ENCODE measurements at places on chromosomes 5 and 9.

GRCh38 chr9:134223091-134223490 lies 58.7 kb upstream of the RNU6ATAC start:
- no peak for DNase-seq

- DNase-seq = no peak
These were observed 285.2 kb downstream of the SMARCA2 start for GRCh38 chr9:2300325-2300724.

DNA sequence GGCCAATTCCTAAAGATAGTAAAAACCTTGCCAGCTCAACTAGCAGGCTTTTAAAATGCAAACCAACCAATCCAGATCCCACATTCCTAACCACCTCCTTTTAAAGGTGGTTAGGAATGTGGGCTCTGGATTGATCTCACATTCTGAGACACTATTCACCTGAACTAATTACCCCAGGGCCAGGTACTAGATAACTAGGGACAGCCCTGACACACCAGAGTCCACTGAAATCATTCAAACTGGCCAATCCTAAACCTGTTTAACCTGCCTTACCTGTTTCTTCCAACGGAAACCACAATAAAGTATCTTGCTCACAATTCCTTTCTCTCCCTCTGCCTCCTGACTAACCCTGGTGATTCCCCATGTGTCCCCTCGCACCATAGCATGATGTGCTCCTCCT lies 168.3 kb upstream of the DMAC1 start:
- peak; percentile 86 for DNase-seq

- DNase-seq = no peak
These were observed 68.8 kb upstream of the ABL1 start for GRCh38 chr9:130766021-130766926.

GRCh38 chr5:4384649-4385048 lies 755.5 kb upstream of the ADAMTS16 start:
- DNase-seq = no peak

- peak; percentile 2 for DNase-seq
These were observed 384.3 kb downstream of the YTHDC2 start for GRCh38 chr5:113897748-113898147.

DNA sequence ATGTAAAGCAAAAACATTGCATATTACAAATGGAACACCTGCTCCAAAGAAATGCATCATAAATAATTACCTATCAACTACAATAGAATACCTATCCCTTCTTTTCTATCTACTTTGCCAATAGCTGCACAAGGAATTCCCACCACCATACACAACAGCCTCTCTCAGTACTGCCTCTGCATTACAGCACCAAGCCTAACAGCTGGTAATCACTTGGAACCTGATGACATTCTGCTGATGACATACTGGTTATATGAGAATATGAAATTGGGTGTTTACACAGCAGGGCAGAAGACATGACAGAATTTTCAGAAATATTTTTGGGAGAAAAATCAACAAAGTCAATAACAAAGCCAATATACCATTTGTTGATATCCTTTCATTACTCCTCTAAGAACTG lies 43.2 kb downstream of the PSMB7 start:
- DNase-seq = no peak

DNA sequence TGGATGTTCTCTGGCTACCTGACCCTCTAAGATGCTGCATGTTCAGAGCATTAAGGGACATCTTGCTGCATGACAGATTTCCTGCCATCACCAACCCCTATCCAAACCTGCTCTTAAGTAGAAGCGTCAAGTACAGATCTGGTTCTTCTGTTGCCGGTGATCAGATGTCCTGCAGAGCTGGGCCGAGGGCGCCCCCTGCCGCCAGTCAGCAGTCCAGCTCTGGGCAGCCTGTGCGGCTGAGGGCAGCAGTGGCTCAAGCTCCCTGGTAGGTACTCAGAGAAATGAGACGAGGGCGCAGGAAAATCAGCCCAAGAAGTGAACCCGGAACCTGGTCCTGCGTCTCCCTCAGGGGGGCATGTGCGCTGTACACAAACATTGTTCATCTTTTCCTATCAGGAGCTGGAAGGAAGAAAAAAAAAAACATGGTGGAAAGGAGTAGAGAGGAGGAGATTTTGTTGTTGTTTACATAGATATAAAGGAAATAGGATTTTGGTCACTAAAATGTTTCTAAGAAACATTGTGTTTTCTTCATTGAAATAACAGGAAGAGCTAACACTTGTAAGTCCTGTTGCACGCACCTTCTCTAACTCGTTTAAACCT lies 95.8 kb downstream of the CFAP90 start:
- peak; percentile 20 for DNase-seq

DNA sequence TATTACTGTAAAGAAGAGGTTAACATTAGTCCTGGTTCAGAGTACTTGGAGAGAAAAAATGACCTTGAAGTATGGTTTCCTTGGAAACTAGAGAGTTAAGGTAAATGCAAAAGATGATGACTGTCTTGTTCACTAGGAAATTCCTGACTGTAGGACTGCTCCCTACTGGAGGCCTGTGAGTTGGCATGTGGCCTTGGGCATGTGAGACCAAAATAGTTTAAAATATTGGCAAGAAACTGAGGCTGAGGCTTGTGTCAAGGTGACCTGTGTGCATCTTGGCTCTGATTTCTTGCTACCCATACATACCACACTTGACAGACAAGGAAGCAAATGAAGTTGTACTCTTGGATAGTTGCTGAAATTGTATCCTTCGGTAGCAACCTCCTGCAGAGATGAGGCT lies 96.5 kb downstream of the TARS1 start:
- no peak for DNase-seq

DNA sequence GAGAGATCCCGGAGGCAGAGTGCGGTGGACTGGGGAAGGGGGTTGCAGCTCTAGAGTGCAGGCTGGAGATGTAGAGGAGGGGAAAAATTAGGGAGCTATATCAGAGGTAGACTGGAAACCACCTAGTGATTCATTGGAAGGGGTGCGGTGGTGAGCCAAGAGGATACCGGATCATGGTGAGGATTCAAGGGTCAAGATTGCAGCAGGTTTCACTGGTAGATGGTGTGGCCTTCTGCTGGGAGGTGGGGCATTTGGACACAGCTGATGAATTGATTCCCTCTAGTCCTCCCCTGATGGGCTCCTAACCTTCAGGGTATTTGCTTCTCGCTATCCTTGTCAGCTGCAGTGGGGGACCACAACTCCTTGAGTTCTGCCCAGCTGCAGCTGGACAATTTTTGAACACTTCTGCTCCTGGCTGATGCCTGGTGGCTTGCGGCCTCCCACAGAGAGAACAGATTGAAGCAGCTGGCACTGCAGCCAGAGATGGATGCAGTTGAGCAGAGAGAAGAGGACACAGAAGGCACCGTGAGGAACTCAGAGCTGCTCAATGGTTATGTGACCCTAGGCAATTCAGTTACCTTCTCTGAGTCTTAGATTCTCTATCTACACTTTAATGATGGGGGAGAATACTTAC lies 134.4 kb upstream of the ABCA1 start:
- peak; percentile 44 for DNase-seq

- DNase-seq = no peak
These were observed 24.6 kb downstream of the DYNC2I2 start for GRCh38 chr9:128632066-128632465.

GRCh38 chr9:69463497-69464068 lies 138.6 kb downstream of the ENTREP1 start:
- DNase-seq = no peak

- no peak for DNase-seq
These were observed 265.3 kb downstream of the FSTL4 start for GRCh38 chr5:133347039-133347438.

DNA sequence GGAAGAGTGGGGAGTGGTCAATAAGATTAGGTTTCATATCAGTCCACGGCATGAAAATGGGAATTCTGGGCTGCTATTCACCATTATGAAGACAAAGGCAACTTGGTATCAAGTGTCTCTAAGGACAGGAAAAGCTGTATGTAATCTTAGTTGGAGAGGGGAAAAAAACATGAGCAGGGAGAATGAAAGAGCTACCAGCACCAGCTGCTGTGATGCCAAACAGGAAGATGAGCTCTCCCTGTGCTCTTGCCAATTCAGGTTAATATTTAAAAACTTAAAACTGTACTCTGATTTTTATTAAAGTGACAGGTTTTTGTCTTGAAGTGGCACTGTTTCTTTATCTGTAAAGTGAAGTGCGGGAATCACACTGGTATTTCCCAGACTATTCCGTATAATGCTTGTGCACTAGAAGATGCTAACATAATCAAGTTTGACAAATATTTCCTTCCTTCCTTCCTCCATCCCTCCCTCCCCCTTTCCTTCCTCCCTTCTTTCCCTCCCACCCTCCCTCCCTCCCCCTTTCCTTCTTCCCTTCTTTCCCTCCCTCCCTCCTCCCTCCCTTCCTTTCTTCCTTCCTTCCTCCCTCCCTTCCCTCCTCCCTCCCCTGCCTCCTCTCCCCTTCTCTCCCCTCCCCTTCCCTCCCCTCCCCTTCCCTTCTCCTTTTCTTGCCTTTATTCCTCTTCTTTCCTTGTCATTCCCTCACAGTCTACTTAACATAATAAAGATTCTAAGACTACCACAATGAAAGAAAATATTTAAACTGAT lies 1383.0 kb upstream of the C9orf72 start:
- DNase-seq = no peak

GRCh38 chr5:122192497-122193496 lies 63.5 kb downstream of the ZNF474 start:
- DNase-seq = peak; percentile 55

- DNase-seq = peak; percentile 70
These were observed 49.3 kb upstream of the ZNF366 start for GRCh38 chr5:72556351-72557166.

GRCh38 chr5:112870966-112871365 lies 9.9 kb downstream of the SRP19 start:
- no peak for DNase-seq

DNA sequence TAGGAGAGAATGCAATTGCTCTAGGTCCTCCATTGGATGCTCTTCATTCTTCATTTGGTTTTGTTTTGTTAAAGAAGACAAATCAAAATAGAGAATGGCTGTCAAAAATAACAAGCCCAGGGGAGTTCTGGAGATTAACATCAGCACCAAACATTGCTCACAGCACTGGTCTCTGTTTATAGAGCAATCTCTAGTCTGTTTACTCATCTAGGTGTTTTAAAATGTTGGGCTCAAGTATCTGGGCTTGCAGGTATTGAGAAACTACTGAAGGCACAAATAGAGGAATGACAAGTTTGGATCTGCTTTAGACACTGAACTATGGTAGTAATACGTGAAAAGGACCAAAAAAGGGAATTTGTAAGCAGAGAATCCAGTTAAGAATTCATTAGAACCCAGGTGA lies 77.0 kb upstream of the TMC1 start:
- DNase-seq = no peak

GRCh38 chr5:124591583-124591982 lies 154.9 kb downstream of the ZNF608 start:
- no peak for DNase-seq

GRCh38 chr5:122312591-122313406 lies 762 bp downstream of the SNCAIP start:
- DNase-seq = peak; percentile 48

- DNase-seq = no peak
These were observed 22.0 kb upstream of the WNK2 start for GRCh38 chr9:93161786-93162562.

GRCh38 chr5:76667495-76667894 lies 44.3 kb upstream of the F2RL2 start:
- DNase-seq = no peak

DNA sequence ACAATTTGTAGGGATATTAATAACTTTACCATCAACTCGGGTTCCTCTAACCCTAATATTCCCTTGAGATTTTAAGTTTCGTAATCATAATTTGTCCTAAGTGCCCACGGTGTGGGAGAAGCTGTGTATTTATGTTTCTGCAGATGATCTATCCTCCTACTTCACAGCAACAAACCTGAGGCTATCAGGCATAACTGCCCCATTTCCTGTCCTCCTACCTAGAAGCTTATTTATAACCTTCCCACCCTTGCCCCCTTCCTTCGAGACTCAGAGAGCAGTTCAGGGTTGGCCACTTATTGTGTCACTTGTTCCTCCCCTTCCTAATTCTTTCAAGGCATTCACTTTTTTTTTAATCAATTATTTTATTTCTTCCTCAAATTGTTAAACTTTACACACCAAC lies 29.6 kb upstream of the LCP2 start:
- DNase-seq = no peak

GRCh38 chr9:86126998-86127972 lies 27.9 kb upstream of the GOLM1 start:
- DNase-seq = peak; percentile 94

GRCh38 chr5:54882101-54882500 lies 103.3 kb downstream of the ESM1 start:
- DNase-seq = no peak

GRCh38 chr5:165139262-165139661 lies 1633.8 kb downstream of the MAT2B start:
- no peak for DNase-seq

GRCh38 chr9:107260437-107261081 lies 22.5 kb upstream of the RAD23B start:
- no peak for DNase-seq

DNA sequence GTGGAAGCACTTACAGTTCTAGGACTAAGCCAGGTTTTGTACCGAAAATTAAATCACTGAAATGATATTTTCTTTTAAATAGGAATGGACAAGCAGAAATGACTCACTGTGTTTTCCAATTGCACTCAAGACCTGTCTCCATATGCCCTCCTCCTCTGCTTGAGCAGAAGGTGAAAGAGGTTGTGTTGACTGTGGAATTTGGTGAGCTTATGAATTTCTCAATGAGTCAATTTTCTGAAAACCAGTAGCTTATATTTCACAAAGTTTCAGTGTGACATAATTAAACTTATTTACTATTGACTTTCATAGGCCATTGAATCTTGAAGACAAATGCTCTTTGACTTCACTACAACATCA lies 249.9 kb downstream of the NPR3 start:
- no peak for DNase-seq

DNA sequence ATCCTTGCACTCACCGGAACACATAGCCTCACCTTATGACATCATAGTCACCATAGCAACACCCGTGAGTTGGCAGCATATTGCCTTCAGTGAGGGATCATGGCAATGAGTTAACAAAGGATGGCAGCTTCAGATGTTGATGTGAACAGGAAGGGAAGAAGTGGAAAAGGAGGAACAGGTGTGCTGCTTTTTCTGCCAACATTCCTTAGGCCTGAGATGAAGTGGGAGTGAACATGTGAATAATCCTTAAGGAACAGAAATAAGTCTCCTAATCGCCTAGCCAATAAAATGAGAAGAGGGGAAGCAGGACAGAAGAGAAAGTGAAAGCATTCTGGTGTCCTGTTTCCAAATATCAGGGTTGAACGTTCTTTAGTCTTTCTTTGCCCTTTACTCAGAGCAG lies 360.0 kb downstream of the BRINP1 start:
- DNase-seq = no peak

DNA sequence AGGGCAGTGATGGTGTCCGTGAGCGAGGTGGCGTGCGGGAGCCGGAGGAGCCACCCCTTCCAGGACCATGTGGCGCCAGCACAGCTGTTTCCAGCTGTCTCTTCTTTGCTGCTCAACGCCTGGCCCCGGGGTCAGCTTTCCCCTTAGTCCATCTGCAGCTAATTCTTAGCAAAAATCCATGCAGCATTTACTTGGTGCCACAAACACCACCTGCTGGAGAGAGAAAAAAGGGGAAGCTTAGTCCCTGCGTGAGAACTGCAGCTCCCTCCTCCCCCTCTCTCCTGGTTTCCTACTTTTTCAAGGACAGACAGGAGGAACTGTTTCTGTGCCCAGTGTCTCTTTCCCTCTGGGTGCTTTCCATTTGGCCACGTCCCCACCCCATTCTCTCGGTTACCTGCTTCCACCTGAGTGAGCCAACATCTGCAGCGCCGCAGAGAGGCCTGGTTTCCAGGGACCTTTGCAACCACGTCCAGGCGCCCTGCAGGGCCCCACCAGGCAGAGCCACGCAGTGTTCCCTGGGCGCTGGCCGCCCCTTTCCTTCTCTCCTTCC lies 3.4 kb downstream of the SLC6A19 start:
- DNase-seq = peak; percentile 69
